ENCODE measurements at places on chromosomes 3 and 15. TPM values are rescaled to one million over a fixed set of nuclear protein-coding genes. Genes with fewer than 3 reads are reported as not detected.

DNA sequence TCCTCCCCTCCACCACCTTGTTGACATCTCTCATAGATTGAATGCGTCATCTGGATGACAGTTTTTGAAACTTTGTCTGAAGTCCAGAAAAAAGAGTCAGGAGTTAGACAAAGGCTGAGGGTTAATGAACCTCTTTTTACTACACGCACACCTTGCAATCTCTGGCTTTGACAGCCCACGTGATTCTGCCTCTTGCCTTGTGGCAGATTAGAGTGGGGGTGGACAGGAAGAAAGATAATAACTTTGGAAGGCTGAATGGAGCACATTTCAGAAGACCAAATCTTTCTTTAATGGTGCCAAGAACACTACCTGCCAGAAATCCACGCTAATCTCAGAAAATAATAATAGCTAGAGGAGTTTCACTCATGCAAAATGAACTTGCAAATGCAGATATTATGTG lies 327.9 kb upstream of the TRIM42 start:
- H3K4me3 ChIP-seq = no peak overlapping the region
- no peak for DNase-seq
- H3K36me3 ChIP-seq = no peaks in the 10 kb centered on the region
- H3K4me1 ChIP-seq = no peaks in the 10 kb centered on the region

DNA sequence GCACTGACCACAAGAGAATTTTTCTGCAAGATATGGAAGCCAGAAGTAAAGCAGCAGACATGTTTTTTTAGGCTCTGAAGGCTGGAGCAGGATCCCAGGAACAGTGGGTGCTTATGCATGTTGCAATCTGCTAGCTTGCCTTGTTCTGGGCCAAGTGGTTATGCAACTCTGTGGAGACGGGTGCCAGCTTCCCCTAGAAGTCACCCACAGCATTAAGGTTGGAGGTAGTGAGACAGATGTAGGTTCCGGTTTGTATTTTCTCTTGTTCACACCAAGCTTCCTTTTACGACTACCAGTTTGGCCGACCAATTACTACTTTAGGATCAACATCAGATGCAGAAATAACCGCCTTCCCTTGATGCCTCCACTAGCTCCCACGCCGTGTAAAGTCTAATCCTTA lies 11.1 kb downstream of the DPH3 start:
- H3K27ac ChIP-seq = no peak overlapping the region
- H3K27me3 ChIP-seq = no peaks in the 10 kb centered on the region
- peaks cover 37% of the 10 kb centered on the region for H3K4me1 ChIP-seq
- H3K4me3 ChIP-seq = no peak overlapping the region
- H3K36me3 ChIP-seq = peaks cover 4% of the 10 kb centered on the region

DNA sequence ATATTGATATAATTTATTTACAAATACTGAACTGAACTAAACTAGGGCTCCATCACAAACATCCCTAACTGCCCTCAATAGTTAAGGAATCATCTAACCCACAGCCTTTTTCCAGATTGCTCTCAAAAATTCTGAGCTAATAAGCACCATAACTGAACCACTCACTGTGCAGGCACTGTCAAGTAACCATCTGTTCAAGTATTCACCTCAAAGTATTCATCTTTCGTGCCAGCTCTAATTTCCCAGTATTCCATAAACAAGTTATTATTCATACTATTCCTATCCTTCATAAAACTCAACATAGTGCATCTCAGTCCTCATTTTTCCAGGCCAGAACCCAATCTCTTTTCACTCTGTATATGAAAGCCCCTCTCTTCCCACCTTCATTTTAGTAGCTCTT lies 41.1 kb downstream of the THBS1 start:
- H3K27me3 ChIP-seq = peaks cover 2% of the 10 kb centered on the region
- peaks cover 52% of the 10 kb centered on the region for H3K4me1 ChIP-seq
- no peak overlapping the region for H3K27ac ChIP-seq
- H3K36me3 ChIP-seq = peaks cover 19% of the 10 kb centered on the region

DNA sequence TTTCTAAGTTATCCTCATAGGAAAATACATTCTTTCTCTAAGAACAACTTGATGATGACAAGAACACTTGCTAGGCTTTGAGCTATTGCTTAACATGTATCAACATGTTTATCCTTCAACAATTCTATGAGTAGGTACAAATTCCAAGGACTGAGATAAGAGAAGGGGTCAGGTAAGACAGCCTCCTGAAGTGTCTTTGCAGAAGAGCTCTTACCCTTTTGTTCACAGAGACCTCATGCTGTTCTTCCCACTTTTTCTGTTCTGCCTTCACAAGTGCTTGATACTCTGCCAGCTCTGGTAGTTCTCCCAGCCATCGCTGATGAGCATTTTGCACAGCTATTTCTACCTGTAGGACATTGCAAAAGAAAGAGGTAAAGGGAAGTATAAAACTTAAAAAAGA lies 50.9 kb downstream of the CEP152 start:
- no peak overlapping the region for H3K27ac ChIP-seq
- no peak for DNase-seq
- peaks cover 29% of the 10 kb centered on the region for H3K36me3 ChIP-seq
- no peaks in the 10 kb centered on the region for H3K27me3 ChIP-seq

DNA sequence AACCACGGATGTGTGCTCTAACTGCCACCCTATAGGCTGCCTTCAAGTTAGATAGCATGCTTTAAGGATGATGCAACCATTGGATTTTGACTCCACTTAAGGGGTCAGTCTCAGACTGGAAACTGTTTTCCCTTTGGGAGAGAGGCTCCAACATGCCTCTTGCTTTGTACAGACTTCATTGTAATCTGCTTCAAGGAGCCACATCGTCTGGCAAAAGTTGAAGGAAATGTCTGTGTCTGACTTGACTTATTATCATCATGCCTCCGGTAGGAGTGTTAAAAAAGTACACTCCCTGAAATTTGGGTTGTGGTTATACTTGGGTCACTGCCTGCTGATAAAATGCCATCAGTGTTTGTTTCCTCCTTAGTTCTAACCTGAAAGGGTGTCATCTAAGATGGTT lies 245.4 kb upstream of the CDIN1 start:
- no peaks in the 10 kb centered on the region for H3K36me3 ChIP-seq
- no peak for DNase-seq
- H3K27me3 ChIP-seq = no peaks in the 10 kb centered on the region
- H3K4me3 ChIP-seq = no peak overlapping the region
- H3K4me1 ChIP-seq = no peaks in the 10 kb centered on the region

The CPLX3 gene
- 0.17 TPM for total RNA-seq

The SAMD7 gene
- total RNA-seq = not detected

The ABHD5 gene
- 20.4 TPM for total RNA-seq

The GOLGA8G gene
- not detected for total RNA-seq
